ENCODE measurements at places on chromosomes 13 and 19. TPM values are rescaled to one million over a fixed set of nuclear protein-coding genes. Genes with fewer than 3 reads are reported as not detected.

GRCh38 chr13:107548338-107548737 is 667.0 kb downstream of the LIG4 start:
- DNase-seq, result no peak
- no peak overlapping the region for H3K27ac ChIP-seq

DNA sequence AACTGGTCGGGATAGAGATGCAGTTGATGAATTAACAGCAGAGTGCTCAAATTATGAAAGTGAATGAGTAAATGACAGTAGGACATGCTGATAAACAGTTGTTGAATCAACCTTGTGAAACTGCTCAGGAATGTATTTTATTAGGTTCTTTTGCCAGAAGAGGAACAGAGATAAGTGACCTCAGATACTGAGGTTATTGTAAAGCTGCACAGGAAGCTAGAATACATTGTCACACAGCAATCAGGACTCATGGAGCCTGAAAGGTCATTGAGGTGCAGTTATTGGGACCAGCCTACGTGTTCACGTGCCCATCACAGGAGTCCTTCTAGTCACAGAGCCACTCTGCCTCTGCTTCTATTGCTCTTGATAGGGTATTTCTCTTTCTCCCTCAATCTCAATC is 47.5 kb upstream of the MED4 start:
- no peak for DNase-seq
- H3K4me3 ChIP-seq, result no peak overlapping the region
- H3K4me1 ChIP-seq, result peaks cover 12% of the 10 kb centered on the region
- H3K27ac ChIP-seq, result no peak overlapping the region

DNA sequence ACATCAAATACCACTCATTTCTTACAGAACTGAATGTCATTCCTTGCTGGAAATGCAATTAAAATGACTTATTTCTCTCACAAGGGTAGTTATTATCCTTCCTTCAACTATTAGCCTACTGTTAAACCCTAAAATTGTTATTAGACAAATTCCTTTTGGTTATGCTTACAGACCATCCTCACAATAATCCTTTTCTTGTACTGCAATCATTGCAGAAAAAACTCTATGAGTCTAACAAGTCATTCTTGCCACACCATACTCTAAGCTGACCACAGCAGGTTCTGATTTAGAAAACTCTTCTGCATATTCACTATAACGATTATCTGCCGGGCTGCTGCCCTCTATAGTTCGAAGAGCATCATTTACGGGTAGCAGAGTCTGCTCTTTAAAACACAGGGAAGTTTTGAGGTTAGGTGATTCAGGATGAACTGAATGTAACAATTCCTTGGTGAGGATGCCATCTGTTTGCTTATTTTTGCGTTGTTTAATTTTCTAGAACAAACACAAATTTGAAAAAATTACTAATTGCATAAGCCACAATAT is 38.2 kb downstream of the MTMR6 start:
- H3K27ac ChIP-seq, result no peak overlapping the region
- no peaks in the 10 kb centered on the region for H3K4me1 ChIP-seq
- H3K36me3 ChIP-seq, result peaks cover 54% of the 10 kb centered on the region

Gene FLT3
- 0.83 TPM for total RNA-seq

DNA sequence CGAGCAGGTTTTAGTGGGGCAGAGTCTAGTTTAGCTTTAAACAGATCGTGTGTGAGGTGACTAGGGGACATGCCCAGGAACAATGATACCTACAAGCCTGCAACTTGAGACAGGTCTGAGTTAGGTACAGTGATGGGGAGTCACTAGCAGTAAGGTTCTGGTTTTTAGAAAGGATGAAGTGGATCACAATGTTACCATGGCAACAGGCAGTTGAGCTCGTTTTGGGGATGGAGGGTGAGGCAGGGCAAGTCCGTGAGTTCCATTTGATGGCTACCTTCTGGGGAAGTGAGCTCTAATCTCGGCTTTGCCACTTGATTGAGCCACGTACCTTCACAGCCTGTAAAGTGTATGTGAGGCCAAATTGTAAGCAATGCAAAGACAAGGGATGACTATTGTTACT is 76.0 kb upstream of the GTF3A start:
- no peaks in the 10 kb centered on the region for H3K27me3 ChIP-seq
- H3K4me1 ChIP-seq, result peaks cover 17% of the 10 kb centered on the region
- DNase-seq, result no peak

Gene LHFPL6
- 75.9 TPM for total RNA-seq

Gene SWSAP1
- total RNA-seq, result 0.66 TPM

- H3K27me3 ChIP-seq, result no peaks in the 10 kb centered on the region
- no peak for DNase-seq
- H3K4me1 ChIP-seq, result peaks cover 3% of the 10 kb centered on the region
- peaks cover 13% of the 10 kb centered on the region for H3K36me3 ChIP-seq
- H3K4me3 ChIP-seq, result no peak overlapping the region
- H3K27ac ChIP-seq, result peak overlapping the region; percentile 19
Measured at GRCh38 chr13:41568972-41569351, 111.6 kb downstream of the RGCC start.

Gene OR4F17
- total RNA-seq, result not detected

GRCh38 chr13:113820813-113821651 is 42.8 kb downstream of the GAS6 start:
- H3K4me1 ChIP-seq, result peaks cover 75% of the 10 kb centered on the region
- H3K27me3 ChIP-seq, result no peaks in the 10 kb centered on the region
- DNase-seq, result peak; percentile 96
- peaks cover 51% of the 10 kb centered on the region for H3K36me3 ChIP-seq

- H3K27me3 ChIP-seq, result no peaks in the 10 kb centered on the region
- no peak overlapping the region for H3K27ac ChIP-seq
- no peaks in the 10 kb centered on the region for H3K36me3 ChIP-seq
- no peak for DNase-seq
Measured at GRCh38 chr19:30566681-30567420, 194.7 kb downstream of the ZNF536 start.

Gene HTR2A
- 0.17 TPM for total RNA-seq

GRCh38 chr13:99897076-99897440 is 74.5 kb downstream of the ZIC5 start:
- no peak overlapping the region for H3K27ac ChIP-seq
- peaks cover 32% of the 10 kb centered on the region for H3K27me3 ChIP-seq
- no peaks in the 10 kb centered on the region for H3K36me3 ChIP-seq
- no peak overlapping the region for H3K4me3 ChIP-seq
- peaks cover 6% of the 10 kb centered on the region for H3K4me1 ChIP-seq
- DNase-seq, result no peak

DNA sequence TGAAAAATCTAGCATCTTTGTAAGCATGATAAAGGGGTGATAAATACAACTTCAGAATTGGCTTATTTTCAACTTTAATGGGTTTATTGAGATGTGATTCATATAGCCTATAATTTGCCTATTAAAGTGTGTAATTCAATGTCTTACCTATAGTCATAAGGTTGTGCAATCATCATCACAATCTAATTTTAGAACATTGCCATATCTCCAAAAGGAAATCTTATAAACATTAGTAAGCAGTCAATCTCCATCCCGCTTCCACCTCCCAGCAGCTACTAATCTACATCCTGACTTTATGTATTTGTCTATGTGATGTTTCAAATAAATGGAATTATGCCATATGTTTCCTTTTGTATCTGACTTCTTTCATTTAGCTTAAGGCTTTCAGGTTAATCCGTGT is 145.2 kb upstream of the KLHL1 start:
- no peak overlapping the region for H3K4me3 ChIP-seq
- H3K27me3 ChIP-seq, result no peaks in the 10 kb centered on the region
- no peak for DNase-seq
- H3K4me1 ChIP-seq, result no peaks in the 10 kb centered on the region
- no peaks in the 10 kb centered on the region for H3K36me3 ChIP-seq

- no peak overlapping the region for H3K27ac ChIP-seq
- no peaks in the 10 kb centered on the region for H3K27me3 ChIP-seq
- no peak for DNase-seq
- peaks cover 16% of the 10 kb centered on the region for H3K4me1 ChIP-seq
- H3K36me3 ChIP-seq, result no peaks in the 10 kb centered on the region
- H3K4me3 ChIP-seq, result no peak overlapping the region
Measured at GRCh38 chr19:5489551-5489950, 34.3 kb downstream of the ZNRF4 start.

GRCh38 chr13:85995788-85996418 is 196.7 kb upstream of the SLITRK6 start:
- no peak overlapping the region for H3K4me3 ChIP-seq
- DNase-seq, result no peak
- no peaks in the 10 kb centered on the region for H3K36me3 ChIP-seq
- no peaks in the 10 kb centered on the region for H3K27me3 ChIP-seq
- no peaks in the 10 kb centered on the region for H3K4me1 ChIP-seq

Gene TSHZ3
- 17.1 TPM for total RNA-seq

GRCh38 chr19:703651-704446 is 4.9 kb upstream of the PALM start:
- peak overlapping the region; percentile 48 for H3K27ac ChIP-seq
- no peaks in the 10 kb centered on the region for H3K36me3 ChIP-seq
- peak overlapping the region; percentile 34 for H3K4me3 ChIP-seq
- H3K27me3 ChIP-seq, result no peaks in the 10 kb centered on the region
- H3K4me1 ChIP-seq, result peaks cover 29% of the 10 kb centered on the region

Gene RUBCNL
- 1.6 TPM for total RNA-seq

- H3K27me3 ChIP-seq, result no peaks in the 10 kb centered on the region
- no peaks in the 10 kb centered on the region for H3K4me1 ChIP-seq
- DNase-seq, result no peak
Measured at GRCh38 chr19:28602675-28603298, 610.2 kb downstream of the UQCRFS1 start.

- H3K27ac ChIP-seq, result no peak overlapping the region
- no peak for DNase-seq
- peaks cover 74% of the 10 kb centered on the region for H3K27me3 ChIP-seq
- H3K4me3 ChIP-seq, result peak overlapping the region; percentile 46
Measured at GRCh38 chr13:25046985-25047511, 48.9 kb upstream of the PABPC3 start.

Gene PRR19
- total RNA-seq, result not detected

Gene KLHL26
- 9.1 TPM for total RNA-seq

Gene CGB8
- total RNA-seq, result not detected

- no peak overlapping the region for H3K27ac ChIP-seq
- H3K27me3 ChIP-seq, result no peaks in the 10 kb centered on the region
- H3K4me1 ChIP-seq, result no peaks in the 10 kb centered on the region
- H3K4me3 ChIP-seq, result no peak overlapping the region
- peaks cover 22% of the 10 kb centered on the region for H3K36me3 ChIP-seq
Measured at GRCh38 chr19:11982526-11982925, 17.7 kb downstream of the ZNF763 start.
